WTC11 (cell line): ENCODE measurements at places on chromosomes 4 and X.

DNA sequence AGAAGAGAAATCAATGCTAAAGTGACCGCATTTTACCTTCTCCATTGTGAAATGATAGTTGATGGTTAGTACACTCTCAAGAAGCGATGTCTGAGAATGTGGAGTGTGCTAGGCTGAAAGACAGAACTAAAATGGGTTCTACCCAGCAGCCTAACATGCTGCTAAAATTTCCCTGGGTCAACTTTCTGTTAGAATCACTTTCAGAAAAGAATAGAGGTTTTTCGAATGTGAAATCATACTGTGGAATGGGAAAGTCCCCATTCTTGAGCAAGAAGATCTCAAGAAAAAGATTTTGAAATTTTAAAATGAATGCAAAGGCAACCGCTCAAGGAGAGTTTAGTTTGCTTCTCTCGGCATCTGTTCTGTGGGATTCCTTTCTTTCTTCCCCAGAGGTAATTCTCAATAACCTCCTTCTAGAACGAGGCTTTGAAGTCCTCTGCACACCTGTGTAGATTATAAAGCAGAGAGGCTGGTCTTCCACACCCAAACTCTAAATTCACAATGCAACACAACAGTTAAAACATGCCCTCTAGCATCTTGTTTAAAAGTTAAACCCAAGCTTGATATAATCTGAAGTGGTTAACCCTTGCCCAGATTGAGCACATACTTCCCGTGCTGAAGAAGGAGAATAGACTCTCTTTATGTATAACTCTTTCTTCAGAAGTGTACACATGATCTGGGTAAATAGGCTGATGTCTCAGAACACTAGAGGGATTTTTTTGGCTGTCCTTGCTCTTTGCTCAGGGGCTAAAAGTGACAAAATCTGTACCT lies 208.7 kb upstream of the KLF3 start:
- DNase-seq: no peak
- H3K4me3 ChIP-seq: no peak overlapping the region
- no peaks in the 10 kb centered on the region for H3K36me3 ChIP-seq
- H3K27ac ChIP-seq: no peak overlapping the region
- H3K27me3 ChIP-seq: no peaks in the 10 kb centered on the region

GRCh38 chr4:142350871-142351270 lies 495.2 kb downstream of the INPP4B start:
- H3K27me3 ChIP-seq: no peaks in the 10 kb centered on the region; the same call in 1 of the 2 replicates
- H3K27ac ChIP-seq: no peak overlapping the region
- peaks cover 19% of the 10 kb centered on the region for H3K4me1 ChIP-seq
- no peak overlapping the region for H3K4me3 ChIP-seq
- no peak for DNase-seq
- H3K36me3 ChIP-seq: no peaks in the 10 kb centered on the region

GRCh38 chr4:138301536-138301935 lies 59.4 kb upstream of the SLC7A11 start:
- H3K4me1 ChIP-seq: no peaks in the 10 kb centered on the region
- no peak overlapping the region for H3K4me3 ChIP-seq
- H3K36me3 ChIP-seq: no peaks in the 10 kb centered on the region

DNA sequence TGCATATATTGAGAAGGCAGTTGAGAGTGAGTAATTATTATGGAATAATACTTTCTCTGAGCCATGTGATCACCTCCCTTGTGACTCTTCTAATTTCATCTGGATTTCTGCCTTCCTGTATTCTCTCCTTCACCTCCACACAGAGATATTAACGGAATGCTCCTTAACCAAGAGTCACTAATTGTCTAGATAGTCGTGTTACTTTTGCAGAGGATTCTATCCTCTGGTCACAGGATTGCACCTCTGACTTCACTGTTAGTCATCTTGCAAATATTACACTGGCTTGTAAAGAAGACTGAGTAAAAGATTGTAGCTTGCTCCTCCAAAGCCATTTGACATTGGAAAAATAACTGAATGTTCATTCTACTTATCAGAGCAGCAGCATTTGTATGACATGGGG lies 160.9 kb downstream of the SH2D1A start:
- H3K4me1 ChIP-seq: peaks cover 32% of the 10 kb centered on the region
- no peaks in the 10 kb centered on the region for H3K27me3 ChIP-seq
- no peaks in the 10 kb centered on the region for H3K36me3 ChIP-seq
- no peak overlapping the region for H3K4me3 ChIP-seq

GRCh38 chr4:146063143-146063542 lies 112.4 kb upstream of the LSM6 start:
- no peak for DNase-seq
- H3K36me3 ChIP-seq: no peaks in the 10 kb centered on the region
- H3K27ac ChIP-seq: no peak overlapping the region
- H3K4me3 ChIP-seq: no peak overlapping the region

- DNase-seq: no peak
- H3K36me3 ChIP-seq: no peaks in the 10 kb centered on the region
- no peak overlapping the region for H3K4me3 ChIP-seq
These were observed 67.1 kb upstream of the TAPT1 start for GRCh38 chr4:16293210-16293838.

- no peaks in the 10 kb centered on the region for H3K27me3 ChIP-seq
- H3K36me3 ChIP-seq: no peaks in the 10 kb centered on the region; the same call in 1 of the 2 replicates
- H3K27ac ChIP-seq: no peak overlapping the region
- H3K4me1 ChIP-seq: no peaks in the 10 kb centered on the region
- DNase-seq: no peak
- no peak overlapping the region for H3K4me3 ChIP-seq
These were observed 32.8 kb downstream of the CLDN2 start for GRCh38 chrX:106952988-106953387.

- no peaks in the 10 kb centered on the region for H3K36me3 ChIP-seq
- no peak overlapping the region for H3K27ac ChIP-seq
- no peak overlapping the region for H3K4me3 ChIP-seq
These were observed 1.5 kb downstream of the GIMD1 start for GRCh38 chr4:106367072-106367471.

- H3K4me1 ChIP-seq: peaks cover 10% of the 10 kb centered on the region; the same call in 1 of the 2 replicates
- no peak overlapping the region for H3K27ac ChIP-seq
These were observed 1.4 kb downstream of the PCGF3 start for GRCh38 chr4:706834-707598.

- no peak overlapping the region for H3K4me3 ChIP-seq
- H3K36me3 ChIP-seq: no peaks in the 10 kb centered on the region
- H3K27ac ChIP-seq: no peak overlapping the region
- no peak for DNase-seq
These were observed 121.3 kb downstream of the EGF start for GRCh38 chr4:110034026-110034393.

- H3K36me3 ChIP-seq: no peaks in the 10 kb centered on the region
- no peaks in the 10 kb centered on the region for H3K4me1 ChIP-seq
These were observed 13.4 kb upstream of the NHS start for GRCh38 chrX:17361620-17362019.

GRCh38 chrX:2781698-2782097 lies 29.9 kb downstream of the XG start:
- DNase-seq: no peak
- H3K27me3 ChIP-seq: no peaks in the 10 kb centered on the region
- no peaks in the 10 kb centered on the region for H3K36me3 ChIP-seq

- no peaks in the 10 kb centered on the region for H3K27me3 ChIP-seq
- no peak overlapping the region for H3K4me3 ChIP-seq
- no peaks in the 10 kb centered on the region for H3K36me3 ChIP-seq
- no peak for DNase-seq
These were observed 800.2 kb upstream of the FTHL17 start for GRCh38 chrX:31872007-31872406.
